ENCODE measurements at places on chromosomes 1 and 21.

- no peak for DNase-seq
These were observed 94.1 kb downstream of the PCBP3 start for GRCh38 chr21:45737485-45738166.

DNA sequence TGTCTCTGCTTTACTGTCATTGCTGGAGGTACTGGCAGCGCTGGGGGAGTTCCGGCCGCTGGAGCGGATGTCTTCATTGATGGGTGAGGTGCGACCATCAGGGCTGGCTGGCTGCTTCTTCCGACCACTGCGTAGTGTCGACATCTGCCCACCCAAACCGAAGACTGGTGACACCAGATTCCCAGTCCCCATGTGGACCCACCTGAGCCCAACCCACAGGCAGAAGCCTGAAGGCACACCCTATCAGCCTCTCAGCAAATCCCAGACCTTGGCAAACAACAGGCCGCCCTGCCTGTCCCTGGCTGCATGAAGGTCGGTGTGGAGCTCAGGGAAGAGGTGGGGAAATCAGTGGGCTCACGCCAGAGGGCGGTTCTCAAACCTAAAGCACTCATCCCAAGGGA is 44.8 kb downstream of the SLC45A1 start:
- no peak for DNase-seq

DNA sequence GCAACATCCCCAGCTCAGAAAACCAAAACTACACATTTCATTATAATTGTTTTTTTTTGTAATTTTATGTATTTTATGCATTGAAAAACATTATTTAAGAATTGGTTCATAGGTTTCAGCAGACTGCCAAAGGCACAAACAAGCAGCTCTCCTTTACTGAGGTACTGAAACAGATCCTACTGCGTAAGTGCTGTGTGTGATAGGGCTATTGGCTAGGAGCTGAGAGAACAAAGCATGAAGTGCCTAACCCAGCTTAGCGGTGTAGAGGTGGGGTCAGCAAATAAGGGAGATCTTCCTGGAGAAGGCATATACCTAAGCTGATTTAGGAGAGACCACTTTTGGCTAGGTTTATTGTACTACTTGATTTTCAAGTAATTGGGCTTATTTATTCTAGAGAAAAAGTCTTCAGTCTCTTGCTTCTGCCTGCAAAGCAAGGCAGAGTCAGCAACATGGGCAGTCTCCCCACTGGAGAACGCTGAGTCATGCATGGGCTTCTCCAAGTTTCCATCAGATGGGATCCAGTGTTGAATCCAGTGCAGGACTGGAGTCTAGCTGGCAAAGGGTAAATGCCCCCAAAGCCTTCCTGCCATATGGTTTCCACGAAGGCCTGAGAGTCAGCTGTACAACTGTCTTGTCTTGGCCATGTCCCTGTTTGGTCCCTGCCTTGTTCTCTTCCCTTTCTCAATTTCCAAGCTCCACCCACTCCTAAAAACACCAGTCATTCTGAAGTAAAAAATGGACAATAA is 18.0 kb upstream of the YTHDF2 start:
- no peak for DNase-seq

DNA sequence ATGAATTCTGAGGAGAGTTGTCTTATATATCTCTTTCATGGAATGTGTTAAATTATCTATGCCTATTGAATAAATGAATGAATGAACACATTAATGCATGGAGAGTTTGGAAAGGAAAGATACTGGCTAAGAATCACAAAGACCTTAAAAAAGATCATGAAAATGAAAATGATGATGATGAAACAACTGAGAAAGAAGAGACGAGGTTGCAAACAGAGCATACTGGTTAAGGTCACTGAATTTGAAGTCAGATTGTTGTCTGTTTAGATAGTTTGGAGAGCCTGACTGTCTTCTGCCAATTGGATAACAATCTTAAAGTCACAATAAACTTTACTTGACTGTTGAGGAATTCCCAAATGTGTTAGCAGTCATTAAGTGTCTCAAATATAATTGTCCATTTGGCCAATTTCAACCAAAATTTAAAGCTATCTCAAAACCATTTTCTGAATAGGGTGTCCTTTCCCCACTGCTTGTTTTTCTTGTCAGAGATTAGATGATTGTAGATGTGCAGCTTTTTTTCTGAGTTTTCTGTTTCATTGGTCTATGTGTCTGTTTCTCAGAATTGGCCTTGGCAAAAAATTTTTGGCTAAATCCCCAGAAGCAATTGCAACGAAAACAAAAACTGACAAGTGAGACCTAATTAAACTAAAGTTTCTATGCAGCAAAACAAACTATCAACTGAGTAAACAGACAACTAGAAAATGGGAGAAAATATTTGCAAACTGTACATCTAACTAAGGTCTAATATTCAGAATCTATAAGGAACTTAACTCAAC is 132.2 kb downstream of the PTGER3 start:
- no peak for DNase-seq

DNA sequence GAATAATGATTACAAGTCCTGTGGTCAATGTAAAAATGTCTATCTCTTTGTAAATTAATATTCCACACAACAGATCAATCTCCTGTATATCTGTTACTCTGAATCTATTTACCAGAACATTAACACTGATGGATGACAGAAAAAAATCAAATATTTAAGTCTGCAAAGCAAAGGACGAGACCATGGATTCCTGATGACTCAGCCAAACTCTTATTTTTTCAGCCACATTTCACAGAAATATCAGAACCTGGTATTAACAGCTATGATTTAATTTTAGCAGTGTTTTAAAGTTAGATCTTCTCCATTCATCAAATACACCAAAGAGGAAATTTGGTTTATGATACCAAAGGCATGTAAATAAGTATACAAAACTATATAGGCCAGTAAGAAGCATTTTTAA is 46.1 kb downstream of the FAF1 start:
- DNase-seq, result no peak

DNA sequence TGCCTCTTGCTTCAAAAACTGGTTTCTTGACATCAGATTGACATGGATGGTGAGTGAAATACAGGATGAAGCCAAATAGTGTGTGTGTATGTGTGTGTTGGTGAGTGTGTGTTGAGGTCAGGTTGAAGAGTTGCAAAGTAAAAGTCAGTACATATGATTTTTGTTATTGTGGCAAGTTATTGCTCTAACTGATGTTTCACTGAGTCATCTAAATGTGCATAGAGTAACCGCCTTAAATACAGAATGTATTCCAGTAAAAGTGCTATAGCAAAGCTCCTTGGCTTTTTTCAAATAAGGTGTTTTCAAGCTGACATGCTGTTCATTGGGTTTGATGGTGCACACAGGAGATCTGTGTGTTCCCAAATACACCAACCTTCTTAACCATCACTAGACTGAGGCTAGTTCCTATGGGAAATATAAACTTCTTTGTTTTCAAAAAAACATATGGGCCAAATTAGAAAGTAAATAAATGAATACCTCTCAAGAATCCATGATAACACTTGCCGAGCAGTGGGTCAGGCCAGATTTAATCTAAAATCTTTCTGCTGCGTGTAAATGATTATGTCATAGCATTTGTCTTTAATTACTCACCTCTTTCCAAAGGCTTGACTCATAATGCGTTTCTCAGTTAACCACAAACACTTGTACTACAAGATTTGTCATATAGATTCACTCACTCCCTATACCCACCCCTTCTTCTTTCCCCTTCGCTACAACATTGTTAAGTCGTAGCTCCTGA is 151.1 kb downstream of the LYPLAL1 start:
- no peak for DNase-seq
